ENCODE measurements at places on chromosomes 5 and 9.
A peak's percentile ranks its signal among the peaks of the same experiment; 100 is the strongest.

- peak; percentile 47 for DNase-seq
These were observed 8.0 kb upstream of the FXN start for GRCh38 chr9:69027355-69028097.

DNA sequence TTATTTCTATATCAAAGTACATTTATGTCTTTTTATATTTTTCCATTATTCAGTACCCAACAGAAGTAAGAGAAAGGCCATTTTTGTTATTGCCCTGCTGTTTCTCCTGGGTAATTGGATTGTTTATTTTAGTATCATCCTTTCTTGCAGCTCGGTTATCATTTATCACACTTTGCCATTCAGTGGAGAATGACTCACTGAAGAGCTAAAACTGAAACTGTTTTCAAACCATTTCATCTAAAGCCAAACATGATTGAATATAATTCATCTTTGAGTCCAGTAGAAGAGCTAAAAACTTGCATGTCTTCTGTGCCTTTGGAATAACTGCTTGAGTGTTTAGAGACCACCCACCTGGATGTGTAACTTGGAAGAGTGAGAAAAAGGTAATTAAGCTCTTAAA, 139.5 kb upstream of the PRDM9 start:
- DNase-seq: no peak

GRCh38 chr9:82410306-82410705, 421.7 kb downstream of the SPATA31D1 start:
- no peak for DNase-seq

- DNase-seq: peak; percentile 66
These were observed 232.1 kb downstream of the SH3GL2 start for GRCh38 chr9:17810728-17811571.

- DNase-seq: no peak
These were observed 15.5 kb upstream of the SLC36A3 start for GRCh38 chr5:151318850-151319732.

DNA sequence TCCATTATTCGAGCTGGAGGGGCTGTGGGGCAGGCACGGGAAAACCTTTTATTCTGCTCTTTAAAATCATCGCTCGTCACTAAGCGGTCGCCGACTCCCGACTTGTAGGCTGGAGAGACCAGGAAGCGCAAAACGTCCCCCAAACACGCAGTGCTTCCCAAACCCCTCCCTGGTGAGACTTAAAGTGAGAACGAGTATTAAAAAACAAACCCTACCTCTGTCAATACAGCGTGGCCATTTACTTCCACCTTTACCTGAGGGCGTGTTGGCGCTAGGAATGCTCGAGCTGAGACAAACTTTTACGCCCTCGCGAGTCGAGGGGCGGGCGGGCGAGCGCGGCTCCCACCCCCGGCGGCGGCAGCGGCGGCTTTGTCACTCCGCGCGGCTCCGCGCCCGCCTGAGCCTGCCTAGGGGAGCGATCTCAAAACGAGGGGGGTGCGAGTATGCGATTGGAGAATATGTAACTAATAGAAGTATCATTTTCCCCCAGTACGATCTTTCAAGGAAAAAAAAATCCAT, at the start of gene NR2F1-AS1:
TSS of gene NR2F1-AS1 (minus strand) at position 293 of the 519 bp plus-strand sequence.
- no peak for DNase-seq

DNA sequence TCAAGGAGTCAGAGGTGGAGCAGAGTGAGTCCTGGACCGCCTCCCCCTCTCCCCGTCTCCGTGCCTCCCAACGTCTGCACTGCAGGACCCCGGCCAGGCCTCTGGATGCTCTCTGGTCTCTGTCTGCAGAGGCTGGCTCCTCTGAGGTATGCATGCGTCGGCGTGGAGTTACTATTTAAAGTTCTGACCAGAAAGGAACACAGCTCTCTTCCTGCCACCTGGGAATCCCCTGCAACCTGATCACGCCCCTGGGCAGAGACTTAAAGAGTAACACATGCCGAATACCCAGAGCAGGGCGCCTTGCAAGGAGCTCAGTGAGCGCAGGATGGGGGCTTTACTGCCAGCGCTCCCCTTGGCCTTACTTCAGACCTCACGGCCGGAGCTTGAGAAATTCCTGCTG, 16.0 kb downstream of the ANXA6 start:
- no peak for DNase-seq

GRCh38 chr5:1479581-1480188, 34.4 kb upstream of the SLC6A3 start:
- DNase-seq: no peak

GRCh38 chr9:38680837-38681445, 39.0 kb downstream of the FAM240B start:
- no peak for DNase-seq

DNA sequence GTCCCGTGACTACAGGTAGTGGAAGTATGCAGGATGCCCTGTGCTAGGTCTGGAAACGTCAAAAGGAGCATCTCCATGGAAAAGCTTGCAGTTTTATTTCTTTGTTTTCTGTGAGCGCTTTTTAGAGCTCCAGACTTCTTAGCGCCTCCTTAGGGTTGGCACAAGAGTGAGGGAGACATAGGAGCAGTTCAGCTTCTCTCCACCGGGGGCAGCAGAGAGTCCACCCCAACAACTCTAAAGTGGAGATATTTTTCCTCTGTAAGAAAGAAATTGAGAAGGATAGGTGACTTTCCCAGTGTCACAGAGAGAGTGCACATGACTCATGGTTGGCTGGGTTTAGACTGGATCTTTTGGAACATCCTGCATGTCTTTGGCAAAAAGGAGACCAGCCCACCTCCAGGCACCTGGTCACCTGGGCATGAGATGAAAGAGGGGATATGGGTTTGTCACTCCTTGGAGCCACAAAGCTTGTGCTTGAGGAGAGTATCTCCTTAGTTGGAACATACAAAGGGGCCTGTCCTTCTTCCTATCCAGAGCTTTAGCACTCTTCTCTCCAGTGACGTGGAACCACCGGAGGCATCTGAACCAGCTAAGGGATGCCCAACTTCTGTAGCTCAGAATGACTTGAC, 637.7 kb downstream of the SEMA5A start:
- no peak for DNase-seq

GRCh38 chr5:3943859-3944258, 348.2 kb downstream of the IRX1 start:
- no peak for DNase-seq

- DNase-seq: no peak
These were observed 160.2 kb downstream of the ARHGEF28 start for GRCh38 chr5:73786043-73786831.

- no peak for DNase-seq
These were observed 7.0 kb downstream of the HNRNPAB start for GRCh38 chr5:178211095-178212048.

- no peak for DNase-seq
These were observed 54.7 kb downstream of the ESM1 start for GRCh38 chr5:54930736-54931135.

DNA sequence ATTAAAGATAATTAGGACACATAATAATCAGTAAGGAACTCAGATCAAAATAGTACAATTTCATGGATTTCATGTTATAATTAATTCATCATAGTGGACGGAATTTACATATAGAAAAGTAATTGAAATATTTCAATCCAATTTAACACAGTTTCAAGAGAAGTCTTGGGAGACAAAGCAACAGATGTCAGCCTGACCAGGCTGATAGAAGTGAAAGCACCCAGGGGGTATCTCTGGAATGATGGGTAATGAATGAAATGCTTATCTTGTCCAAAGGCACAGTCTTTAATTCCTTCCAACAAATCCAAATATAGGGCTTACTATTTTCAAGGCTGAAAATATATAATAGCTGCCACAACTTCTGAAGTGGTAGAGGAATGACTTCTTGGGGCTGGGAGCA, 629.3 kb upstream of the RGMB start:
- DNase-seq: no peak

DNA sequence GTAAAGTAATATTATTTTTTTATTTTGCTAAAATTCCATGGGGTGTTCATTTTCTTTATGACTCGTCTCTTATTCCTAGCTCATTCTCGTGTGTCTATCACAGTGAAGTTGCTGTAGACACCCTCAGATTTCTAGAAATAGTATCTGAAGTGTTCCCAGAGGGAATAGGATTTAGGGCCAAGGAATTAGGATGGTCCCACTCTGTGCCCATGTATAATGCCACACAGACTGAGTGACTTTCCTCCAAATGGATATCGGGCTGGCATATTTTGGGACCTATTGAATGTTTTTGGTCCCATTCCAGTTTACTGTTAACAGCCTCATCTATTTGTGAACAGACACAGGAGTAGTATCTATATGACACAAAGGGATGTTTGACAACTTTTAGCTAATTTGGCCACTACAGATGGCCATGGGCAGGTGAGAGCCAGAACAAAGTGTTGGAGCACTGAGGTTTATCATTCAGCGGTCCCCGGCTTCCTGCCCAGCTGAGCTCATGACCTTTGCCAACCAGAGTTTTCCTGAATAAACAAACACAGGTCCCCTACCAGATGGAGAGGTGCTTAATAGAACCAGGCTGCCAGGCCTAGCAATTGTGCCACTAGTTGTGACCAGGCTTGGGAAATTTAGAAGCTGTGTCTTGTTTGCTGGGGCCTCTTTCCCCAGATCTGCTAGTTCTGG, 46.9 kb downstream of the MAP1B start:
- no peak for DNase-seq

GRCh38 chr5:141853895-141854626, 24.1 kb downstream of the PCDH1 start:
- DNase-seq: no peak

- DNase-seq: no peak
These were observed 80.4 kb downstream of the SLC12A2 start for GRCh38 chr5:128163991-128164390.

GRCh38 chr5:55853041-55853670, 2.0 kb downstream of the IL31RA start:
- no peak for DNase-seq

- DNase-seq: no peak
These were observed 28.2 kb downstream of the ERCC8 start for GRCh38 chr5:60916646-60917045.

GRCh38 chr9:133256686-133257091, 18.3 kb downstream of the ABO start:
- DNase-seq: no peak

- DNase-seq: no peak
These were observed 48.4 kb upstream of the EPB41L4A start for GRCh38 chr5:112467485-112467884.

- DNase-seq: no peak
These were observed 31.0 kb downstream of the ADAM19 start for GRCh38 chr5:157544623-157544989.

DNA sequence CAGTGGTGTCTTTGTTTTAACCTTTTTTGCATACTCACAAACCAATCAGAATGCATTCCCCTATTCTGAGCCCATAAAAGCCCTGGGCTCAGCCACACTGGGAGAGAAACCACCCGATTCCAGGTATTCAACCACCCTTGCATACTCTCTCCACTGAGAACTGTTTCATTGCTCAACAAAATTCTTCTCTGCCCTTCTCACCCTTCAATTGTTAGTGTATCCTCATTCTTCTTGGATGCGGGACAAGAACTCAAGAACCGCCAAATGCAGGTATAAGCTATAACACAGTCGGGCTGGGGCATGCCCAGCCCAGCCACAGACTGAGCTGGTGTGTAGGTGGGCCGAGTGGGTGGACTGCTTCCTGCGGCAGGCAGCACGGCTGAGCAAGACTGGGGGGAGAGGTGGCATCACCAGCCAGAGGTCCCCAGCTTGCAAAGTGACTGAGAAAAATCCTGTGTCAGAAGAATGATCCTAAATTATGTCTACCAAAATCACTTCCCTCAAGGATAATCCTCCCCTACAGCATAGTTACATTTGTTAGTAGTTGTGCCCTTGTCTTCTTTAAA, 141.0 kb downstream of the SSBP2 start:
- no peak for DNase-seq

DNA sequence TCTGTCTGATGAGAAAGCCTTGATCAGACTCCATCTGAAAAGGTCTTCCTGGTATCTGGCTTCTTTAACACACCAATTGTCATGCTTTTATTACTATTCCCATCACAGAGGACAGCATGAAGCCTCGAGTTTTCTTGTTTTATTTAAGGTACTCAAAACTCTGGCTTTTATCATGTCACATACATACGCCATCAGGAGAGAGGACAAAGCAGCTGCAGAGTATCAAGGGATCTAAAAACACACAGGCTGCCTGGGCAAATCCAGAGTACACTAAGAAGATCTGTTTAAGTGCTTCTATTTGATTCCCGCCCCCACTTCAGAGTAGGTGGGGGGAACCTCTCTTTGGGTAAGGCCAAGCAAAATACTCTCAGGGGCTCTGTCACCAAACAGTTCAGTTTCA, 277.2 kb downstream of the SPOCK1 start:
- DNase-seq: no peak

DNA sequence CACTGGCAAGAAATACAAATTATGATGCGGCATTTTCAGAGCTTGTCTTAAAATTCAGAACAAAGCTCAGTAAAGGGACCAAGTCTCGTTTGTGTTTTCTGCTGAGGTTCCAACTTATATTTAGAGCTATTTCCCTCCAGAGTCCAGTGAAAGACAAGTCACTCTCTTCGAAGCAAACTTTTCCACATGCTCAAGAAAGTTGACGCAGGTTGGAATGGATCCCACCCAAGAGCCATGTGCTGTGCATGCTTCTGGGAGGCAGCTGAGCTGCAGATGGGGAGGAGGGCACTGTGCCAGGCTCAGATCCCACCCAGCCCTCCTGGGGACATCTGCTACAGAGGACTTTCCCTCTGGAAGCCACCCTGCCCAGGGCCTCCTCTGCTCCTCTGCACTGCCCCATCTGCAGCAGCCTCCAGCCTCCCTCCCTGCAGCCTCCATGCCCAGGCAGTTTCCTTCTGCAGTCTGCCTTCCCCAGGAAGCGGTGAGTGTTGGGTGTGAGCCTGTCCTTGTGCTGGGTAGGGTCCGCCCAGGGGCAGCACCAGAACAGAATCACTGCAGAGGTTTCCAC, 75.3 kb downstream of the COL23A1 start:
- DNase-seq: no peak

DNA sequence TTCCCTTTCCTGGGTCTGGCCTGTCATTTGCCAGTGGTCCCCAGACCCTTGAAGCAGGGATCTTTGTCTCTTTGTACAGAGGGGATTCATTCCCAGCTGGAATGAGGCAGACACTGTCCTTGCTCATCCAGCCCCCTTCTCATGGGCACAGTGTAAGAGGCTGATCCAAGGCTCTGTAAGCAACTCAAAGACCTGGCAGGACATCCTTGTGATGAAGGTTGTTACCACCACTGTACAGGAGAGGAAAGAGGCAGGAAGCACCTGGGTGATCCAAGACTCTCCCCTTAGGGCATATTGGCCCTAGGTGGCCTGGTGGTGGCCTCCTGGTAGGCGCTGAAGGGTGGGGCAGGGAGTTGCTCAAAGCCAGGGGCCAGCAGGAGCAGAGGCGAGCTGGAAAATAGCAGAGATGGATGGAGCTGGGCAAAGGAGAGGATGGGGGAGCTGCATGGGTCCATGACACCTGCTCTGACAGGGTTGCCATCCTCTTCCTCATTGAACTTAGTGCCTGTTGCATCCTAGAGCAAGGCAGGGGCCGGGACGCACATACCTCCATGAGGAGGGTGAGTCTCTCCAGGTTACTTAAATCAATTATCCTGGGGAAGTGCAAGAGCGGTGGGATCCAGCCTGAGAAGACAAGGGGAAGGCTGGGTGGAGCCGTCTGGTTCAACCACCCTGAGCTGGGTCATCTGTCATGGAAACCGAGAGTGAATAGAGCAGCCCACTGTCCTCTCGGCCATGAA, 9.8 kb upstream of the GADD45G start:
- DNase-seq: no peak

GRCh38 chr5:59760785-59761348, 132.7 kb downstream of the PDE4D start:
- DNase-seq: peak; percentile 74
